ENCODE measurements at places on chromosomes 6 and 20. TPM values are rescaled to one million over a fixed set of nuclear protein-coding genes. Genes with fewer than 3 reads are reported as not detected.

Gene SGK1
- 108 TPM for polyA plus RNA-seq

Gene RGL2
- 149 TPM for polyA plus RNA-seq

Gene OXT
- not detected for polyA plus RNA-seq

Gene CST4
- not detected for polyA plus RNA-seq

Gene IL20RA
- 3.3 TPM for polyA plus RNA-seq

Gene PI16
- 0.53 TPM for polyA plus RNA-seq

Gene FHL5
- polyA plus RNA-seq, result 4.3 TPM

Gene HLA-DRB5
- 25.6 TPM for polyA plus RNA-seq

Gene ZFP57
- polyA plus RNA-seq, result not detected

Gene CLPSL2
- not detected for polyA plus RNA-seq

Gene ASIP
- polyA plus RNA-seq, result not detected

Gene CCM2L
- 12.6 TPM for polyA plus RNA-seq

Gene RXRB
- polyA plus RNA-seq, result 65.2 TPM

Data from right lung (tissue), 10 donors.